ENCODE measurements at places on chromosomes 16 and 17.

- no peak for DNase-seq
Measured at GRCh38 chr17:41919840-41920579, 1.3 kb upstream of the ACLY start.

GRCh38 chr17:79223953-79224352 is 149.3 kb downstream of the ENGASE start:
- DNase-seq, result no peak

DNA sequence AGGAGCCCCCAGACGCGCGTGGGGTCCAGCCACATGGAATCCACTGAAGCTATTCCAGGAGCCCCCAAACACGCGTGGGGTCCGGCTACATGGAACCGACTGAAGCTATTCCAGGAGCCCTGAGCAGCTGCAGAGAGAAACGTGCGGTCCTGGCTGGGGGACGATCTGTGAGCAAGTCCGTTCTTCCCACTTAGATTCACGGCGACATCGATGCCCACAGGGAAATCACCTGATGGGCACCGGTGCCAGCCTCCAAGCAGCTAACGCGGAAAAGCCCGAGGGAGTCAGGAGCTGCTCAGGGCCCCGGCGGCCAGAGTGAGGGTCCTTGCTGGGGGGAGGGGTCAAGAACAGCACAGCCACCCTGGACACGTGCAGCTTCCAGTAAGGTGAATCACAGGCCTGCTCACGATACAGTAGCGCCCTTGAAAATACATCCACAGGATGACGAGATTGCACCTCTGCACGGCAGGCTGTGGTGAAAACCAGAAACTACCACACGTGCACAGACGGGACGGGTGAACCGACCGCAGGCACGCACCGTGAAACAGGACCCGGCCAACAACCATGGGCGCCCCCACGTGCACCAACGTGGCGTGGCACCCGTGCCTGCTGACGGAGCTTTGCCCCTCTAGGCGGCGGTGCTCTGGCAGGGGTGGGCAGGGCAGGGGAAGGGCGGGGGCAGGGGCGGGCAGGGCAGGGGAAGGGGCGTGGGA is 77.7 kb upstream of the GNG13 start:
- DNase-seq, result peak; percentile 33

GRCh38 chr17:5820721-5821456 is 236.6 kb upstream of the NLRP1 start:
- DNase-seq, result peak; percentile 20

GRCh38 chr16:81797443-81797842 is 18.4 kb downstream of the PLCG2 start:
- no peak for DNase-seq

GRCh38 chr17:27268394-27269085 is 25.4 kb upstream of the WSB1 start:
- no peak for DNase-seq

DNA sequence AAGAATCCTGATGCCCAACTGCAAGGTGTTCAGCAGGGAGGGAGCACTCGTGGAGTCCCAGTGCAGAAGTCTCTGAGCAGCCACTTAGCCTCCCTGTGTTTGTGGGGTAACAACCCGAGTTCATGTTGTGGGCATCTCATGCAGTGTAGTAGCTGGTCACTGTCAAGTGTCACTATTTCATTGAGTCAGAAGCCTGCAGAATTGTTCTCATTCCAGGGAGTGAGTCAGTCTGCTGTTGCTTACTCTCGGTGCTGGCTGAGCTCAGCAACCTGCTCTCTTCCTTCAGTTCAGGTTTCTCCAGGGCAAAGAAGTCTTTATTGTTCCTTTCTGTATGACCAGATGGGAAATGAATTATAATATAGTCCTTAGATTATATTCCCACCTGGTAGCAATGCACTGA is 24.1 kb downstream of the HMOX2 start:
- DNase-seq, result no peak

- DNase-seq, result no peak
Measured at GRCh38 chr16:75087375-75087979, 29.1 kb downstream of the LDHD start.

- DNase-seq, result peak; percentile 53
Measured at GRCh38 chr16:16861546-16861945, 482.6 kb downstream of the NPIPA7 start.

DNA sequence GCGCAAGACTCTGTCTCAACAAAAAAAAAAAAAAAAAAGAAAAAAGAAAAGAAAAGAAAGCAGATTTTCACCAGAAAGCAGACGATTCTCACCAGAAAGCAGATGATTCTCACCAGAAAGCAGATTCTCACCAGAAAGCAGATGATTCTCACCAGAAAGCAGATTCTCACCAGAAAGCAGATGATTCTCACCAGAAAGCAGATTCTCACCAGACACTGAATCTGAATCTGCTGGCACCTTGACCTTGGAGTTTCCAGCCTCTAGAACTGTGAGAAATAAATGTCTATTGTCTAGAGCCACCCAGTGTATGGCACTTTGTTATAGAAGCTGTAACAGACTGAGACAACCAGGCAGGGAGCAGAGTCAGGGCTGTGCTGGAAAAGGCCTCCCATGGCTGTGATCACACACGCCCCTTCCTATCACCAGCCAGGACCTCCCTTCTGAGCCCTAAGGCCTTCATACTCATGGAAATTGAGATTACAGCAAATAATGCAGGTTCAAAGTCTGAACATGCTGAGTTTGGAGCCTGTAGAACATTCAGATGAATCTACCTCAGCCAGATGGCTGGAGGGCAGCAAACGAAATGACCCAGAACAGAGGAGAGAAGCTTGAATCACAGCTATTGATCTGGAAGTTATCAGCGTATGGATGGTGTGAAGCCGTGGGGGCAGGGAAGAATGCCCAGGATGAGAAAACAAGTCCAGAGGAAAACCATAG is 309.3 kb downstream of the SLC39A11 start:
- DNase-seq, result no peak

DNA sequence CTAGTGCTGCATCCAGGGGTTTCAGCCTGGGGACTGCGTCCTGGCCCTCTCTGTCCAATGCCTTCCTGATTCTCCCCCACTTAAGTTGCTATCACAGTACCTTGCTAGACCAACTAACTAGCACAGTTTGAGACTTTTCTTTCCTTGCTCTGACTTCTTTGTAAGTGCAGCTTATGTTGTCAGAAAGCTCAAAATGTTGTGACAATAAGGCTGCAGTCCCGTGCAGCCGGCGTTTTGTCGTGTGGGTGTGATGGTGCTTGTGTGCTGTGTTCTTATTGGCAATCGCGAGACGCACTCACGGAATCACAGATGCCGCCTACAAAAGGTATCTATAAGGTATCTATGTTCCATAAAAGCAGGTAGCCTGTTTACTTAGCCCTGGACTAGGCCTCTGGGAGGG is 132.8 kb downstream of the PRKCA start:
- DNase-seq, result no peak

DNA sequence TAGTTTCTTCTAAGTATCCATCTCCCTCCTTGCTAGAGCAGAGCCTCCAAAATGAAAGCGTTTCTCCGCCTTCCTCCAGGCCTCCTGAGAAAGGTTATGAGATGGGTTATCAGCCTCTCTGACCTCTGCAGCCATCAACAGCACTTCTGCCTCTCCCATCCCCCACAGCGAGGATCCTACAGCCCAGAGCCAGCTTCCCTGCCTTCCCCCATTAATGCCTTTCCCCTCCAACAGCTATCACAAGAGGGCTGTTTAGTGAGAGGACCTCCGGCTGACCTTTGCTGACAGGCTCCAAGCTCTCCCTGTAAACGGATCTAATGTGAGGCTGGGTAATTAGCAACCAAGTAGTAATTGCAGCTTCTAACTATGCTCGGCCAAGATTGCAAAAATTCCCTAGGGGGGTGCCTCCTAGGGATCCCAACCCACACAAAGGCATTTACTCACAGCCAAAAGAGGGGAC is 55.8 kb downstream of the ZFHX3 start:
- no peak for DNase-seq

DNA sequence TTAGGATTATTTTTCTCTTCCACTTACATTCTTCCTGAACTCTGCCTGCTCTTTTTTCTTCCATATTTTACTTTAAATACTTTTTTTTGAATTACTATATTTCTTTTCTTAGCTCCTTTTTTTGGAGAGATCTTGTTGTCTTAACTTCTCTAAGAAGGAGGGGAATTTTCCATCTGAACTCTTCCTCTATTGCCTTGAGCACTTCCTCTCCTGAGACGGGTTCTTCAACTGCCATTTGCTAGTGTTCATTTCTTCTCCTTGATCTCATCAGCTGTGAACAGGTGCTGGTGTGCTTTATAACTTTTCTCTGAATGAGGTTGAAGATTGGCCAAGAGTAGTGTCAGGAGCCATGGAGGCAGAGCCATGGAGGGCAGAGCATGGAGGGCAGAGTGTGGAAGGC is 15.1 kb upstream of the CD300LD start:
- no peak for DNase-seq
